ENCODE measurements at places on chromosomes 16 and 17.

- no peak for DNase-seq
These were observed 277.1 kb downstream of the CEP112 start for GRCh38 chr17:65914784-65915342.

- no peak for DNase-seq
These were observed 65.0 kb downstream of the MPRIP start for GRCh38 chr17:17107281-17107680.

DNA sequence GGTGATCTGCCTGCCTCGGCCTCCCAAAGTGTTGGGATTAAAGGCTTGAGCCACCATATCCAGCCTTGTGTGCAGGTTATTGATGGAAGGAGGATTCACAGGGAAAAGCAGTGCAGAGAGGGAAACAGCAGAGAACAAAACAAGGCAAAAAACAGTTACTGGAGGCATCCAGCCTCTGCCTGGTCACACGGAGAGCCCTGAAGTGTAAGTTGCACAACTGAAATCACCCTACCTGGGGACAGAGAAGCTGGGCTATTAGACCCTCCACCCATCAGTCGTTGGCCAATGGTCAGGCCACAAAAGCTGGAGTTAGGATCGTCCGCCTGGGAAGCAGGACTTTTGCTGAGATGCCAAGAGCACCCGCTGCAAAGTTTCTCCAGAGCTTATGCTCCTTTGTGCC, 57.9 kb upstream of the BCO1 start:
- no peak for DNase-seq

DNA sequence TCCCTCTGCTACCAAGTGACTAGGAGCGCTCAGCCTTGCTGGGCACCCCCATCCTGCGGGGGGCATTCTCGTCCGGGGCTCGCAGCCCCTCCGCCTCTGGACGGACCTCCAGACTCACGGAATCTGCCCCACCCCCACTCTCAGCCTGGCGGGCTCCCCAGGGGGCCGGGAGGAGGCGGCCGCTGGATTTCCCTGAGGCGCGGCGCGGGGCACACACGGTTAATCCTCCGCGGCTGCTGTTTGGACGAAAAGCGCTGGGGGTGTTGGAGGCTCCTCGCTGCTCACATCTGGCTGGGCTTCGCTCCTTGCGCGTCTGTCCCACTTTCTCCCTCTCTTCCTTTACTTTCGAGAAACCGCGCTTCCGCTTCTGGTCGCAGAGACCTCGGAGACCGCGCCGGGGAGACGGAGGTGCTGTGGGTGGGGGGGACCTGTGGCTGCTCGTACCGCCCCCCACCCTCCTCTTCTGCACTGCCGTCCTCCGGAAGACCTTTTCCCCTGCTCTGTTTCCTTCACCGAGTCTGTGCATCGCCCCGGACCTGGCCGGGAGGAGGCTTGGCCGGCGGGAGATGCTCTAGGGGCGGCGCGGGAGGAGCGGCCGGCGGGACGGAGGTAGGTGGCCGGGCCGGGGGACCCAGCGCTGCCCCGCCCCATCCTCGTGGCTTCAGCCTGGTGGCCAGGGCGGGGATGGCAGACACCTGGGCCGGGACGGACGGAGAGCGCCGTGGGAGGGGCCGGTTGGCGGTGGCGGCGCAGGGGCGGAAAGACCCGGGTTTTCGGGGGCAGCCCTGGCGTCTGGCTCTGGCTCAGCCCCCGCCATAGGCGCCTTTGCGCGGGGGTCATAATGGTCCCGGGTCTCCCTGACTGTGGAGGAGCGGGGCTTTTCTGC, at the start of gene C1QTNF1:
Gene C1QTNF1, plus strand, starts transcription at position 284 of the 886 bp plus-strand sequence. CDS start 19,800 bp downstream, outside the sequence.
- DNase-seq, result peak; percentile 80

DNA sequence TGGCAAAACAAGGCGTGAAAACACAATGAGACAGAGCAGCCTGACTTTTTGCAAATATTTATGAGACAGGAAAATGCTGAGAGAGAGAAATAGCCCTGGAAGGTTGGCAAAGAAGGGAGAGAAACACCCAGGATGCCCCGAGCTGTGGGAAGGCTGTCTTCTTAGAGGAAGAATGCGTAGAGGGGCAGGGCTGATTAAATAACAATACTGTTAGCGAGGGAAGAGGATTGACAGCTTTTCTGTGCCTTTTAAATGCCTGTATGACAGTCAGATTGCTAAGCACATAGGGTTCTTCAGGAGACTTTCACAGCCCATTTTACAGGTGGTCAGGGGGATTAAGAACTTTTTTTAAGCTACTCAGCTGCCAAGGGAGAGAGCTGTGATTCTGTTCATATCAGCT, 219.2 kb downstream of the SHISA9 start:
- DNase-seq, result no peak

DNA sequence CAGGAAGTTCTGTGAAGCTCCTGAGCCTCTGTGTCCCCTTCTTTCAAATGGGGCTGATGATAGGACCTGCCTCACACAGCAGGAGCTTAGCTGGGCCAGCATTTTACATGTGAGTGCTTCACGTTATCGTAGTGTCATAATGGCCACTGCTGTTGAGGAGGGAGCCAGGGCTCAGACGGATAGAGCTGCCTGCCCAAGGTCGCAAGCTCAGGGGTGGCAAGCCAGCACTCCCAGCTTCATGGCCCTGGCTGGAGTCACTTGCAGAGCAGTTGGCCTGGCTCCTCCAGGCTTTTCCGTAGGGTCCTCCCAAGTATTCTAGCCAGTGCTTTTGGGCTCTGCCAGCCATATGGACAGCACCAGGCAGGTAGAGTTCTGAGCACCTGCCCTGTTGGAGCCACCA, 115.1 kb downstream of the SOCS1 start:
- DNase-seq, result no peak

DNA sequence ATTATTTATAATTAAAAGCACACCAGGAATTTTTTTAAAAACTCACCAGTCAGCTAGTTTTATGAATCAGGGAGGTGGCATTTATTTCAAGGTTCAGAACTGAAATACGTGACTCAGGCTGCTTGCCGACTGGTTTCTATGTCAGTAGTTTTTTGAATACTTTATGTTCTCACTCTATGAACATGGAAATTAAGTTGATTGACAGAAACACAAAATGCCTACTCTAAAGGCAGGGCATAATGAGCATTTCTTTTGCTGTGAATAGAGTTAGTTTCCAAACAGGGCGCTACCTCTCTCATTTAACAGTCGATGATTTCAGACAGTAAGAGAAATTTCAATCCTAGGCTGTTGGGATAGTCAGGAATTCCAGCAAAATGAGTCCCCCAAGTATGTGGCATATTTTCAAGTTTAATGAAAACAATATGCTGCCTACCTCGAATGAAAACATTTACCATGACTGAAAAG, 6.7 kb downstream of the HS3ST3B1 start:
- no peak for DNase-seq

GRCh38 chr17:42691021-42691545, 8.8 kb downstream of the CNTNAP1 start:
- no peak for DNase-seq

DNA sequence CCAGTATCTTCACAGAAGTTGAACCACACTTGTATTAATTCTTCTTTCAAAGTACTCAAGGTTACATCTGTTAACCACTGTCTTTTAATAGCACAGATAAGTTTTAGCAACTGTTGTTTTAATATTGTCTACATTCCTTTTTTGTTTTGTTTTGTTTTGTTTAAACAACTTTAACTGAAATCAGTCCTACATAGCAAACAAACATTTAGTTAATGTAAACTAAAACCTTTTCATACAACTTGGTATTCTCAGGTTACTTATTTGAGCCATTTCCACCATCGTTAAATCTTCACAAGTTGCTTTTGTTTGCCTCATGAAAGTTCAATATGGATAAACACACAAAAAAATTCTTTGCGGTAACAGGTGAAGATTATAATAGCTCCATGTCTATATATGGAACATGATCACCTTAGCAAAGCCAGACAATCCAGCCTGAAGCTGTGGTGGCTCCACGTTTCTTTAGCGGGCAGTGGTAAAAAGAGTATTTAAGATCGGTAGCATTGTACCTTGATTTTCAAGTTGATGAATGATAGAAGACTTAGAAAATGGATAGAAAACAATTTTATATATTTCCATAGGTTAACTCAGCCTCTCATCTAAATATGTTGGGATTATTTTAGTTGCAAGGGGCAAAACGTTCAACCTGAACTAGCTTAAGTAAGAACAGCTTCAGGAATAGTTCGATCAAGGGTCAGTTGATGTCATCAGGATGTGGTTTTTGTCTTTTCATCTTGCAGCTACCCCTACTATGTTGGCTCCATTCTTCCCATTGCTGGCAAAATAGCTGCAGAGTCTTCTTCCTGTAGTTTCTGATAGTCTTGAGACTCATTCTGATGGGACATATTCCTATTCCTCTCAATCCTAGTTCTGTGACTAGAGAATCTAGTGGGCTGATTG, 182.8 kb downstream of the FTO start:
- DNase-seq, result no peak

- DNase-seq, result no peak
These were observed 31.4 kb upstream of the CORO6 start for GRCh38 chr17:29653995-29654714.

DNA sequence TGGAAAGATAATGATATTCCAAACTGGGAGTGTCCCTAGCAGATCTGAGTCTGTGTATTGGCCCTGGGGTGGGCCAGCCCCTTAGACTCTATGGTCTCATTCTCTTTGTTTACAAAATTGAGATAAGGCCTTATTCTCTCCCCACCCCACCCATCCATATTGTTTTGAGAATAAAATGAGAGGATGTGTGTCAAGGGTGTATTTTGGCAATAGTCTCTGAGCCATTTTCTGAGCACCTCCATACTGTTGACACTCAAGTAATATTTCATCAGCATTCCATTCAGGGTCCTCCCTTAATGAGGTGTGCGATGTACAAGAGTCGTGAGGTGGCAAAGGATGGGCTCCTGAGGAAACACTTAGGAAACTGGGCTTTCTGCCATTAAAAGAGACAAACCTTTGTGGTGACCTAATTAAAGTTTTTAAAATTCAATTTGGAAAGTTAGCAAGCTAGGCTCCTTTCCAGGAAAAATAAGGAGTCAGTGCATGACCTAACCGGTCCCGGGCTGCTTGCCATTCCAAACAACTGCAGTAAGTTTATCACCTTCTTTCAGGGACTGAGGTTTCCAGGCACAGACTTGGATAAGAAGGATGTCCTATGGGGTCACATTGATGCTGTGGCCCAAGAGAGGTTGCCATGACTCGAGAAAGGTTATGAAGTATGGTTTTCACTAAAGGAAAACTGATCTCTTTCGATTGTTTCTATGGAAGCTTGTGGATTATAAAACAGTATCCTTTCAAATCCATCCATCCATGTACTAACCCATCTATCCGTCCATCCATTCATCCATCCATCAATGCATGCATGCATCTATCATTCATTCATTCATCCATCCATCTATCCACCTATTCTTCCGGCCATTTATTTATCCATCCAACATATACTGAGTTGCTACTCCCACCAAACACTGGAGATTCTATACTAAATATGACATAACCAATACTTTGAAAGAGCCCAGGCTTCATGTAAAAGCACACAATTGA, 443.3 kb downstream of the UTP18 start:
- no peak for DNase-seq

DNA sequence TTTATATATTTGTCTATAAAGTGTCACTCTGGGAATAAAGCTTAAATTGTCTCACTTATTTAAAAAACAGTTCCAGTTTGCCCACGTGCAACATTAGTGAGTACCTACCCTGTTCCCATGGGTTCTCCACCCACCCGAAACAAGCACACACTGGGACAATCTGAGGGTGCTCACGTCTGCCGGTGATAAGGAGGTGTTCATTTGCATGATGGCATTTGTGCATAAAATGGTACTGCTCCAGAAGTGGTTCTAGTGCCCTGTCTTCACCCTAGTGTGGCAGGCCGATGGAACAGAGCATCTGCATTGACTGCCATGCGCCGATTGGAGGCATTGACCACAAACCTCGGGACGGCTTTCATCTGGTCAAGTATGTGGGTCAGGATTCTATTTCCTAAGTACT, 35.6 kb upstream of the ENDOV start:
- DNase-seq, result peak; percentile 17

- peak; percentile 75 for DNase-seq
These were observed 4.7 kb upstream of the NEUROD2 start for GRCh38 chr17:39612291-39612894.

Data from D341Med (cell line).